NCI-H1105 treated with DMSO at 0.1 percent for 48 hours (cell line): ENCODE measurements at places on chromosomes 4 and X.

DNA sequence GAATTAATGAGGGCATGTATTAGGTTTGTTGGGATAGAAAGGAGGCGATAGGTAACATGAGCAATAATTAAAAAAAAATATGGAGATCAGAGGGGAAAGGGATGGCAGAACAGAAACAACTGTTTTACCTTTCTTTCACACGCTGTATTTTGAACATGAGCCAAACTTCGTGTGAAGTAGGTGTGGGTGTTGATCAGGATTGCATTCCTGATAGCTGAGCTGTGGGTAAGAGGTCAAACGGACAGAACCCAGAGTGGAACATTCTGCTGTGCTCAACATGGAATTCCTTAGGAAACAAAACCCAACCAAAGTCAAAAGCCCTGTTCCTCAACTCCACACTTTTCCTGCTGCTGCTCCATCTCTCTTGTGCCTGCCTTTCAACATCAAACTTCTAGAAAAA is 162.5 kb upstream of the CASK start:
- no peak for DNase-seq

- no peak for DNase-seq
These were observed 20.2 kb upstream of the RRAGB start for GRCh38 chrX:55697381-55697780.

DNA sequence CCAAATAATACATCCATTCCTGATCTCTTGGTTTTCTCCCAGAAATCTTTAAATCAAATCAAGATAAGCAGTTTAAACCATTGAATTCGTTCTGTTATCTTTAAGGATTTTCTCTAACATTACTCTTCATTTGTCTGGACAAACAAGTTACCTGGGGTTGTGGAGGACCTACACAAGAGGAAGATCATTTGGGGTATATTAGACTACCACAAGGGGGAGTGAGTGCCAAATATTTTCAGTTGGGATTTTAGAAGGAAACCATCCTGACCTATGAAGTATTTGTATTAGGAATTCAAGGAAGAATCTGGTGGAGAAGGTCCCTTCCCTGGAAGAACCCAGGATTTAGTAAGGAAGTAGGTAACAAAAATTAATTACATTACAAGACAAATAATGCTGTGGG is 12.0 kb upstream of the DCHS2 start:
- DNase-seq: peak; percentile 37

GRCh38 chr4:112517067-112517634 is 1.2 kb upstream of the NEUROG2 start:
- DNase-seq: no peak

DNA sequence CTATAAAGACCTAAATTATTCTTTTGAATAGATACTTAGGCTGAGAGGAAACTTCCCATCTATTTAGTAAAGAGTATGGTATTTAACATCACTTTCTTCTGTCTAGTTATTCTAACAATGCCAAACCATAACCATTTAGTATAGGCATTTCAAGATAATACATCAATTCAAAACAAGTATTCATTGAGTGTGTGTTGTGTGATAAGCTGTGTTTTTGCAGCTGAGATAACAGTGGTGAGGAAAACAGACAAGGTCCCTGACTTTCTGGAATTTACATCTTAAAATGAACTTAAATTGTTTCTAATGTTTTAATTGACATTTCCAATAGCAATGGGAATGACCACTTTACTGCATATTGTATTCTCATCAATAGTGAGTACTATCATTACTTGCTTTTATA is 22.4 kb upstream of the TSPAN5 start:
- DNase-seq: no peak

- no peak for DNase-seq
These were observed 705.1 kb upstream of the GRID2 start for GRCh38 chr4:91598696-91599095.

- no peak for DNase-seq
These were observed 48.1 kb upstream of the ATXN3L start for GRCh38 chrX:13367950-13368349.

DNA sequence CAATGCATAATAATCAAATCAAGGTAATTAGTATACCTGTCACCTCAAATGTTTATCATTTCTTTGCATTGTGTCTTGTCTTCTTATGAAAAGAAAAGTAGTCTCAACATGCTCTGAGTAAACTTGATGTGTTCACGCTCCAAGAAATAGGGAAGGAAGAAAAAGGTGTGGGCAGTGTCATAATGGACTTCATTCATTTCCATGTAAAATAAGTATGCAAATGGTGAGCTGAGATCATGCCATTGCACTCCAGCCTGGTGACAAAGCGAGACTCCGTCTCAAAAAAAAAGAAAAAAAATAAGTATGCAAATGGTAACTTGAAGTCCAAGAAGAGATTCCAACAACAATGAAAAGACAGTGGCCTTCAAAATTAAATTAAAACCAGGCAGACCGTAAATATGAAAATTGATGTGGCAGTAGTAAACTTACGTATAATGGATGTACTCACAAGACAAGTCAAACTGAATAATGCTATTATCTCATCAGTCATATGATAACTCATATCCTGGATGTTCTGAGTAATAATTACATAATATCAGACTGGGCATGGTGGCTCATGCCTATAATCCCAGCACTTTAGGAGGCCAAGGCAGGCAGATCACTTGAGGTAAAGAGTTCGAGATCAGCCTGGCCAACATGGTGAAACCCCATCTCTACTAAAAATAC is 6.0 kb upstream of the CWH43 start:
- DNase-seq: no peak

DNA sequence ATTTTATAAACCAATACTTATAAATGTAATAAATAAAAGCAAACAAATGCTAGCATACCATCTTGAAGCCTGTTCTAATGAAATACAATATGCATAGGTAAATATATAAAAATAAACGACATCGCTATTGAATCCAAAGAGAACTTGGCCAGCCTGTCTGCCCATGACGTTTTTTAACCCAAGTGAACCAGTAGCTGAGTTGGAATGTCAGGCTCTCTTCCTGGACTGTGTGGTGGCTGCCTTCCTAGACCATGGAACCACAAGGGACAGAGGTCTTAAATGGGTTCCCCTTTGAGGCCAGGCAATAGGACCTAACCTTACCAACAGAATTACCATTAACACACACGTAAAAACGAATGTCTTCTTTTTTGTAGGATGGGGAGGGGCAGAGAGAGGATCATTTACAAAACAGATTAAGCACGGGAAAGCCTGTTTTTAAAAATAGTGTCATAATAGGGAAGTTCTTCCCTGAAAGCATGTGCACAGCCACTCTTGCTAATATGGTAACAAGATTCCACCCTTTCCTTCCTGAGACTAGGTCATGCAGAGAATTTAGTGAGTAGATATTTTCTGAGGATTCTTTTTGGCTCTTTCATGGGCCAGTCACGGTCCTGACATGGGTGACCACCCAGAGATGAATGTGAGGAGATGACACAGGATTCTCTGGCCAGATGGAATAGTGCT is 69.4 kb upstream of the ACSL1 start:
- DNase-seq: no peak

DNA sequence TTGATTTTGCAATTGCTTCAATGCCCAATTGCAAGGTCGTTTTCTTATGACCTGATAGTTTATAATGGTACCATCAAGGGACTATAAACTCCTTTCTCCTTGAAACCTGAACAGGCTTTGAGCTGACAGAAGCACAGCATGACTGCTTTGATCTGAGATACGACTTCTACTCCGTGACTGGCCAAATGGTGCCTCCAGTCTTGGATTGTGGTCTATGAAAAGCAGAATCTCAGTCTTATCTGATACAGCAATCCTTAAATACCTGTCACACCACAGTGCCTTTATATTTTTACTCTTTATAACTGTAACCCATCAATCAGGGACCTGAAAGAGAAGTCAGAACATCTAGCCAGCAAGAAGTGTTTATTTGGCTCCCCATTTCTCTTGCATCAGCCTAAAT is 93.1 kb downstream of the DOCK11 start:
- DNase-seq: no peak

DNA sequence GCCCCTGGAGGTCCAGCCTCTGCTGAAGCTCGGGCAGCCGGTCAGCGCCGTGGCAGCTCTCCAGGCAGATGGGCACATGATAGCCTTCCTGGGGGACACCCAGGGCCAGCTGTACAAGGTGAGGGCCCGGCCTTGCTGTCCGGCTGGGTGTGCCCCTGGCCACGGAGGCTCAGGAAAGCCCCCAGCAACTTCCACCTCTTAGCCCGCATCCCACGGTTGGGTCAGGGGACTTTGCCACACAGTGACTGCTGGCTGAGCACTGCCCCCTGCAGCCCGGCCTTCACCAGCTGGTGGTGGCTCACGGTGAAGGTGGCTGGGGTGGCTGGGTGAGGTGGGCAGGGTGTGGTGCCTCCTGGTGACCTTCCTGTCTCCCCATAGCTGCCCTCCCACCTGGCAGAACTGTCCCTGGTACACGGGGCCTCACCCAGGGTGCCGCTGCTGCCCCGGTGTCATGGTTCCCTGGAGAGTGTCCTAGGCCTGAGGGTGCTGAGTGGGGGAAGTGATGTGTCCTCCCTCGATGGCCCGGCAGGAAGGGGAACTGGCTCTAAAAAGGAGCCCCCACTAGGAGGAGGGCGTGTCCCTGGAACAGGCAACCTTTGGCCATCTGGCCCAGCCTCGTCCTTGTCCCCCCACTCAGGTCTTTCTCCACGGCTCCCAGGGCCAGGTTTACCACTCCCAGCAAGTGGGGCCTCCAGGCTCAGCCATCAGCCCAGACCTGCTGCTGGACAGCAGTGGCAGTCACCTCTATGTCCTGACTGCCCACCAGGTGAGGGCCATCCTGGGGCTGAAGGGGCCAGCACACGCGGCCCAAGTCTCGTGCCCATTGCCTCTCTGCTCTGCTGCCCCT is 4.5 kb downstream of the PLXNB3 start:
- DNase-seq: no peak

GRCh38 chr4:5082376-5082775 is 31.1 kb downstream of the STK32B start:
- no peak for DNase-seq

- DNase-seq: peak; percentile 32
These were observed 82.2 kb downstream of the STOX2 start for GRCh38 chr4:183986971-183987946.

DNA sequence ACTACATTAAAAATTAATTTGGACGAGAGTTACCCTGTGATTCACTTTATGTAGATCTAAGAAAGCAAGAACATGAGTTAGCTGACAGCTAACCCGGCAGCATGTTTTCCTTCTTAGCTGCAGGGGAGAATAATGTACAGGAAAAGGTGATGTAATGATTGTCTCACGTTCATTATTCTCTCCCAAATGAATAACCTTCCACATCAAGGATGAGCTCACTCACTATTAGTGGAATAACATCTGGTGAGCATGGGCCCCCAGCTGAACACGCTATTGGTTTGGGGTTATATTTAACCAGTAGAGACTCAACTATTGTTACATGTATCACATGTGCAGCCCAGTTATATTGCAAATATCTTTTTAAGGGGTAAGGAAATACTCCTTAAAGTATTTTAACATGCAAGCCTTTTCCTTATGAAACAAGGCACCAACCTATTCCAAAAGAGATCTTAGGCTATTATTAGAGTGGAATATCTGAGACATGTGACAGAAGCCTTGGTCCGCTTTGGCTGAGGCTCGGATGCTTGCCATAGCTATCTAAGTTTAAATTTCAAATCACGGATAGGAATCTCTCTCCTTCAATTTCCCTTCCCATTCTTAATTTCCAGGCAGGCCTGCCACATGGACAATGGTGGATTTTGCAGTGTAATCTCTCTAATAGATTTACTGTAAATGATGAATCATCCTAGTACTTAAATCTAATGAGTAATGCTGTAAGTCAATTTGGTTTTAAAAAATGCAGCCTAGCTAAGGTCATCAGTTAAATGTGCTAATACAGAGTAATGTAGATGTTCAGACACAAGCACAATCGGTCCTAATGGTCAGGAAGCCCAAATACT is 99.0 kb upstream of the OTUD4 start:
- no peak for DNase-seq

- DNase-seq: no peak
These were observed 126.9 kb upstream of the VEGFC start for GRCh38 chr4:176919631-176920030.

DNA sequence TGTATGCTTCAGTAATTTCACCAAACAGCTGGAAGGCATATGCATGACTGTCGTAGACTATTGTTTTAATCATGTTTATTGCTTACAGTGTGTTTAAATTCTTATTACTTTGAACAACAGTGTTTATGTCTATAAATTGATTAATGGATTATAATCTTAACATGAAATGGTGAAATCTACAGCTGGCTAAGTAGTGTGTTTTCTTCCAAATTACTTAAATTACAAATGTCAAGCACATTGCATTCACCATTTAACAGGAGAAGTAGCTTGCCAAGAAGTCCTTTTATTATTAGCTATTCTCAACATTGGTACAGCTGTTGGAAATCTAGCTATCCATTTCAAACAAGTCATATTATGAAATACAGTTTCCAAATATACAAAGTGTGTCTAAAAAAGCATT is 849.3 kb upstream of the PCDH10 start:
- peak; percentile 67 for DNase-seq

GRCh38 chrX:136582624-136583023 is 50.6 kb downstream of the VGLL1 start:
- no peak for DNase-seq

DNA sequence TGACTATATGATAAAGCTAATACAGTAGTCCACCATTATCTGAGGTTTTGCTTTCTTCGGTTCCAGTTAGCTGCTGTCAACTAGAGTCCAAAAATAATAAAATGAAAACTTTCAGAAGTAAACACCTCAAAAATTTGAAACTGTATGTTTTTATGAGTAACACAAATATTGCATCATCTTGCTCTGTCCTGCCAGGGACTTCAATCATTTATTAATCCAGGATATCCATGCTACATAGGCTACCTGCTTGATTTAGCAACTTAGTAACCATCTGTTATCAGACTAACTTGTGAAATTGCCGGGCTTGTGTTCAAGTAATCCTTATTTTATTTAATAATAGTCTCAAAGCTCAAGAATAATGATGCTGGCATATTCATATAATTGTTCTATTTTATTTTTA is 1537.8 kb upstream of the PABPC4L start:
- DNase-seq: no peak
